ENCODE measurements at places on chromosomes 12 and 14.
A peak's percentile ranks its signal among the peaks of the same experiment; 100 is the strongest.

- no peak for DNase-seq
These were observed 40.0 kb upstream of the CAPRIN2 start for GRCh38 chr12:30794591-30795409.

DNA sequence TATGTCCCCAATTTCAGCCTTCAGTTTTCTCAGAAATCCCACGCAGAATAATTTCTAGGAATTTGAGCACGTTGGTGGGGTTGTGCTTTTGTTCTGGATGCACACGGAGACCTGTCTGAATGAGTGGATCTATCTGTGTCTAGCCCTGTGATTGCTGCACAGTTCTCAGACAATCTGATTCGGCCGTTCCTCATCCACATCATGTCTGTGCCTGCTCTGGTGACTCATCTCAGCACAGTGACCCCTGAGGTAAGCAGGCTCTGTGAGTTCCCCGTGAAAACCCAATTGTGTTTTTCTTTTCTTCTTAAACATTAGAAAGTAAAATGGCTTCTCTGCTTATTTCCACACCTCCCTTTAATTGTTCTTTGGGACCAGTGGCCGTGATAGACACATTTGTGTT lies 20.2 kb downstream of the UBE3B start:
- DNase-seq = no peak

DNA sequence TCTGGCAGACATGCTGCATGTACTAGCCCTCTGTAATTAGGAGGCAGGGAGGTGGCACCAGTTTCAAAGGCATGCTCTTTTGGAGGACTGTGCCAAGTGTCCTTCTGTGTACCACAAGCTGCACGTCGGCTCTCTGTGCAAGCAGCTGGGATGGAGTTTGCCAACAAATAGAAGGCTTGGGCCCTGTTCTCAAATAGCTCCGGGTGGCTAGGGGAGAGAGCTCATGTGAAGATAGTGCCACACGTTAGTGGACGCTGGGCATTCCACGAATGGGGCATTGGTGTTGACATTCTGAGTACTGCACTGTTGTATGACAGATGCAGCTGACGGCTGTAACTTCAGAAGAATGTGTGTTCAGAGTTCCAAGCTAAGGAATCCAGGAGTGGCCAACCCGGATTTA lies 4.4 kb downstream of the AACS start:
- no peak for DNase-seq

GRCh38 chr14:88007608-88008007 lies 2.7 kb downstream of the GPR65 start:
- DNase-seq = no peak

DNA sequence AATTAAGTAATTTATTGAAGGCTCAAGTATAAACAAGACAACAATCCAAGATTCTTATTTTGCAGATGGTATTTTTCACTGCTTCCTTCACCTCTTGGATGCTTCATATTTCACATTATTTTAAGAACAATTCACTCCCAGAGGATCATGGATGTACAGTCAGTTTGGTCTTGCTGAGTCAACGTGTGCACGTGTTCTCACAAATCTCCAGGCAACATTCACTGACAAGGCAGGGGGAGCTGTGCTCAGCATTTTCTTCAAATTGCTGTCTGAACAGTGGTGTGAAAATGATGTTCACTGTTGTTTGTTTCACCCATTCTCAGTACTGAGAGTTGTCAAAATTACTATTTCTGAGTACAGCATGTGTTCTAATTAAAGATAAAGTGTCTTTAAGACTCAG lies 118.3 kb upstream of the SLC38A4 start:
- no peak for DNase-seq

GRCh38 chr14:20458031-20458789 lies 3.0 kb downstream of the PIP4P1 start:
- no peak for DNase-seq

DNA sequence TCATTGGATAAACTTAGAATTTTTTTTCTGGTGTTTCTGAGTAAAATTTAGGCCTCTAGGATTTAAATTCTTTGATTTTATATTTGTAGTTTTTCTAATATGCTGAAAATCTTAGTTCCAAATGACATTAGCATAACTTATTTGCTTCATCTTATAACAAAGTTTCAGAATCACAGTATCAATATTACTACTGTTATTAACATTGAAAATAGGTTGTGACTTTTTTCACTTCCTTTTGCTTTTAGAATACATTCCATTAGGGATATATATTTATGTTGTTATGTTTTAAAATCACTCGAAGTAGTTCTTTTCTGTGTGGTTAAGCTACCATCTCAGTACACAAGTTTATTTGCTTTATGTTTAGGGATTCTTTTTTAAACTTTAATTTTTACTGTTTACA lies 12.8 kb downstream of the RAB3IP start:
- DNase-seq = no peak

- peak; percentile 71 for DNase-seq
These were observed 31.8 kb downstream of the MAX start for GRCh38 chr14:65070471-65070976.

DNA sequence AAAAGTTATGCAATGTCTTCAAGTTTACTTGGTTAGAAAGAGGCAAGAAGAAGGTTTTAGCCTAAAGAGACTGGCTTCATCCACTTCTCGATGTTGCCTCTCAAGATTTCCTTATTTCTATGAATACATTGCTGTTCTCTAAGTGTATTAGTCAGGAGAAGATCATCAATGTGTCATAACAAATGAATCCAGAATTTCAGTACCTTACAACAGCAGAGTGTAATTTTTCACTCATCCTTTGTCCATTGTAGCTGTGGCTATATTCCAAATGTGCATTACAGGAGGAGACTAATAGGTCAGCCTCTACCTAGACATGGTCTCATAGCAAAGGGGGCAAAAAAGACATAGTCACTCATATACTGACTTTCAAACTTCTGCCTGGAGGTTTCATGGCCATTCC lies 579.1 kb downstream of the PRKD1 start:
- DNase-seq = no peak

GRCh38 chr14:58662759-58663158 lies 25.0 kb downstream of the DACT1 start:
- no peak for DNase-seq

DNA sequence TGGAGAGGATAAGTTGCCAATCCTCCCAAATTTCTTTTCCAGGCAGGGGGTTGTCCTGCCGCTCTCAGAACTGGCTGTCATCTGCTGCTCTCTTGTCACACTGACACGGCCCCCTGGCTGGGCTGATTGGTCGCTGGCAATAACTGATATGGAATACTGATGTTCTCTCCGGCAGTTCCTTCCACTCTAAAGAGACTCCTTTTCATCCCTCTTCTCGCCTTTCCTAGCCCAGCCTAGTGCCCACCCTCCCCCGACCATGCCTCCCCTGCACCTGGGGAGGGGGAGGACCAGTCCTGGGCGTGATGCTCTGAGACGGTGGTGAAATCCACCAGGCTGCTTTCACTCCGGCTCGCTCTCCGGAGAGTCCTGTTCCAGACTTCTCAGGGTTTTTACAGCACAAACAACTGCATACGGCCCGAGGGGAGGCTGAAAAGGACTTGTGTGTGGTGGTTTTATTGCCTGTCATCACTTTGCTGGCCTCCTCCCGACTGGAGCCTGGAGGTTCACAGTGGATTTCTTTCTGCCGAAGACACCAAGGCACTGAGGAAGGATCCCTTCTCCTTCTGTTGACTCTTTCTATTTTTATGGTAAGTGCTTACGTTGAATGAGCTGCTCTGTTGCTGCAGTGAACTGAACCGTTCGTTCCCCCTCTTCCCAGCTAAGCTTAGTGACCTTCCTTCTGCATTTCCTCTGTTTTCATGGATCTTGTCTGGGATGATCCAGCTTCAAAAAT lies at the start of gene ANO4:
Gene ANO4 (plus strand): TSS at position 336 of the 733 bp plus-strand sequence. CDS start 107,010 bp downstream, outside the sequence.
- DNase-seq = peak; percentile 7

GRCh38 chr14:93231129-93231979 lies 24.3 kb downstream of the UBR7 start:
- DNase-seq = peak; percentile 53

DNA sequence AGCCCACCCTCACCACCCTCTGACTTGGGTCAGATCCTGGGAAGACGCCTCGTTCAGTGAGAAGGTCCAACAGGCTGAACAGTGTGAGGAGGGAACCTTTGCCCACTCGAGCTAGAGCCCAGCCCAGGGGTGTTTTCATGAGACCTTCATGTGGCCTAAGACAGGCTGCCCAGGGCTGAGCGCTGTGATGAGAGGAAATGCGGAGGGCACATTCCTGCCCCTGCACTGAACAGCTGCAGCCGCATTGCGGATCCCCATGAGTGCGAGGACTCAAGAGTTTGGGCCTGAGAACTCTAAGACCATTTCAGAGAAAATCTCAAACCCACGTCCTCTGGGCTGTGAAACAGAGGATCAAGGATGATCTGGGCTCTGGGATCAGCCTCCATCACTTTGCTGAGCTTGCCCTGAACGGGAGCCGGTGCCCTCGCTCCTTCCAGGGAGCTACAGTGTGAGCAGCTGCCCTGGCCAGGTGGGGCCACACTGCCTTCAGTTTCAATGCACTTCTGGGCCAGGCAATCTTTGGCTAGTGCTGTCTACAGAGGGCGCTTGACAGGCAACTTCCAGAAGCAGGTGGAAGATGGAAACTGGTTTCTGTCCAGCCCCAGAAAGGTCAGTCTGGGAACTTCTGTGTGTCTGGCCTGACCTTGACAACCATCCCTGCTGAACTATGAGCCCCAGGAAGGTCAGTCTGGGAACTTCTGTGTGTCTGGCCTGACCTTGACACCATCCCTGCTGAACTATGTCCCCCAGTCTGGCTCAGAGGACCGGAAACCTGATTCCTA lies 43.5 kb upstream of the P2RX7 start:
- no peak for DNase-seq

All from NCI-H748 treated with DMSO at 0.1 percent for 48 hours (cell line).